ENCODE measurements at places on chromosomes 3 and 15.
A peak's percentile ranks its signal among the peaks of the same experiment; 100 is the strongest.

DNA sequence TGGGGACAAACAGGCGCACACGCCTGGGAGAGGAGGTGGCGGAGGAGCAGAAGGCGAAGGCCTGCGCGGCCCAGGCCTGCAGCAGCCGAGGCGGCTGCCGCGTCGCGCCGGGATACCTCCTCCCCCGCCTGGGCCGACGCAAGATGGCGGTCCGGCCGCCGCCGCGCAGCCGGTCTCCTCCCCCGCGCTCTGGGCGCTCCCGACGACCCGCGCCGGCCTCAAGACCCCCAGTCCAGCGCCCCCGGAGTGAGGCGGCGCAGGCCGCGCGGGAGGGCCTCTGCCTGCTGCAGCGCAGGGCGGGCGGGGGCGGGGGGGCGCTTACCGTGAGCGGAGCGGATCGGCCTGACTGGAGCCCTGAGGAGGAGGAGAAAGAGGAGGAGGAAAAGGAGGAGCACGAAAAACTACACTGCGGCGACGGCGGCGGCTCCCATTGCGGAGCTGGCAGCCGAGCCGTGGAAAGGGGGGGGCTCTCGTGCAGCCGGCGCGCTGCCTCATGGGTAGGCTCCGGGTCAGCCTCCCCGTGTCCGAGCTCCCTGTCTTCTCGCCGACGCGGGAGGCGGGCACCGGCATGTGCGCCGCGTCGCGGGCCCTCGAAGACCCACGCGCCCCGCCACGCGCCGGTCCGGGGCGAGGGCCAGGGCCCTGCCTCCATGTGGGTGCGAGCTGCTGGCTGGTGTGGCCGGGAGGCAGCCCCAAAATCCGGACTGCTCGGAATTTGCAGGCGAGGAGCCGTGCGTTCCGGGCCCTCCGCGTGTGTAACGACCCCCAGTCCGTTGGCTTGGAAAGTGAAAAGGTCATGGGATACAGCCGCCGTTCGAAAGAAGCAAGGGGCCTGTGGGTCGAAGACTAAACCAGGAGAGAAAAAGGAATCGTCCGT lies at the start of gene ZNF280D:
Gene ZNF280D, minus strand, starts transcription at position 374 of the 877 bp plus-strand sequence. CDS start 26,400 bp downstream, outside the sequence.
- peak; percentile 81 for DNase-seq

DNA sequence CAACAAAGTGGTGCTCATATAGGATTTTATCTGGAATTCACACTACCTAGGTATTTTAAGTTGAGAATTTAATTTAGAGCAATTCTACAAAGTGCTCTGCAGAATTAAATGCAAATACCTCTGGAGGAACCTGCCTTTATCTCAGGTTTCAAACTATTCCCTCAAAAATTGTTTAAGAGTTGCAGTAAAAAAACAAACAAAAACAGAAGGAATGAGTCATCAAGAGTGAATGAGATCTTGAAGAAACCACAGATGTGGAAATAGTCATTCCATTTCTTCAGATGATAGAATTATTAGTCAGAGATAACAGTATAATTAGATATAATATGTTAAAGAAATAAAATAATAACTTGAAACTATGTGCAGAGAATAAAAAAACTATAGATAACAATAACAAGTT lies 80.8 kb upstream of the SCN5A start:
- DNase-seq: no peak

DNA sequence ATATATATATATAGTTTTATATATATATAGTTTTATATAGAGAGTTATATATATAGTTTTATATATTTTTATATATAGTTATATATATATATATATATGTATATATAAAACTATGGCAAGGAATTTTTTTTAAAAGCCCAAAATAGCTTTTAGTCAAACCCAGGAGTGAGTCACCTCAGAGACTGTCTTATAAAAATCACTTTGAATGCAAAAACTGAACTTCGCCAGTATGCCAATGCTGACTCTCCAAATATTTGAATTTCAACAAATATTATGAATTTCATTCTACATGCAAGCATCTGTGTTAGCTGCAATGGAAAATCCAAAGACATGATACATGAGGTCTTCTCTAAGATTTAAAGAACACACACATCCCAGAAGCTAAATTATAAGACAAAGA lies 132.8 kb upstream of the NR2F2 start:
- DNase-seq: no peak

DNA sequence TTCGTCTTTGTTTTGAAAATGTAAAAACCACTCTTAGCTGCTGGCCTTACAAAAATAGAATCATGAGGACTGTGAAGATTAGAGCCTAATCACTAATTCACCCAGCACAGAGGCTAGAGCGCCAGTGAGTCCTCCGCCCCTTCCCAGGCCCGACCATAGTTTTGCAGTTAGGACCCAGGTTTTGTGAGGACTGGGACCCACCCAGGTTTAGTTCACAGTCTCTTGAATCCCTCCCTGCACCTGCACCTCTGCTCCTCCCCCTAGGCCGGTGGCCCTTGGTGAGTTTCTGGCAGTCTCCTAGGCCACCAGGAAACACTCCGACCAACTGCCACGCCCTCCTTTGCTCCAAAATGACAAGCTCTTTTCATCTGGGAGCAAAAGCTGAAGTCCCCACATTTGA lies 136.0 kb upstream of the CCDC54 start:
- DNase-seq: no peak

DNA sequence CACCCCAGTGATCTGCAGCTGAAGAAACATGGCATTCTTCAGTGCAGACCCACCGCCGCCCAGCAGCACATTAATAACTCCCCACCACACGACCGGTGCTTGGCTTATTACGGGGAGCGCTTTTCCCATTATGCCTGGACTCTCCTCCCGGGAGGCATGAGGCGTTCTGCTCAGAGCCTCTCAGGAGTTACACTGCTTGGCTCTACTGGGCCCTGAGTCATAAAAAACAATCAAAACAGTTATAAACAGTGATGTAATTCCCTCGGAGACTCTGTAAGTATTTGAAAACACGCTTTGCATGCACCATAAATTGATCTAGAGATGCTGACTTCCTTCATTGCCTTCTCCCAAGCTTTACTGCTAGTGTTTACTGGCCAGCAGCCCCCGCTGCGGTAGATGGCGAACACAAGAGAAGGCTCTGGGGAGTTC lies 77.1 kb upstream of the SNRPA1 start:
- DNase-seq: no peak

GRCh38 chr15:77617476-77618230 lies 15.1 kb downstream of the LINGO1 start:
- peak; percentile 21 for DNase-seq

- no peak for DNase-seq
These were observed 6.0 kb downstream of the CLCN2 start for GRCh38 chr3:184355261-184356040.

GRCh38 chr15:52559575-52559974 lies 9.3 kb downstream of the ARPP19 start:
- peak; percentile 38 for DNase-seq

GRCh38 chr15:60219866-60220265 lies 177.9 kb downstream of the ANXA2 start:
- DNase-seq: no peak

DNA sequence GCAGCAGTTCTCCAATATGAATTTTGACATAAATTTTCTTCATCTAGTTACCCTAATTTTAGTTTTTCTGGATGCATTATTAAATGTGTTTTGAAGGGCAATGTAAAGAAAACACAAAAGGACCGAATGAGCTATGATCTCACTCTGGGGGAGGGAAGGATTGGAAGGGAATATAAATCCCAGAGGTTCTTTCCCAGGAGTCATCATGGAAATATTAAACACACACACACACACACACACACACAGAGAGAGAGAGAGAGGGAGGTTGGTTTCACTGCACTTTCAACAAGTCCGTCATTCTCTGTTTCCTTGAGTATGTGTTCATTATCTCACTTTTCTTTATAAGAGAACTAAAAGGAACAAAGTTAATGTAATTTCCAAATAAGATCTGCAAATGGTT lies 70.7 kb upstream of the DCBLD2 start:
- DNase-seq: no peak

DNA sequence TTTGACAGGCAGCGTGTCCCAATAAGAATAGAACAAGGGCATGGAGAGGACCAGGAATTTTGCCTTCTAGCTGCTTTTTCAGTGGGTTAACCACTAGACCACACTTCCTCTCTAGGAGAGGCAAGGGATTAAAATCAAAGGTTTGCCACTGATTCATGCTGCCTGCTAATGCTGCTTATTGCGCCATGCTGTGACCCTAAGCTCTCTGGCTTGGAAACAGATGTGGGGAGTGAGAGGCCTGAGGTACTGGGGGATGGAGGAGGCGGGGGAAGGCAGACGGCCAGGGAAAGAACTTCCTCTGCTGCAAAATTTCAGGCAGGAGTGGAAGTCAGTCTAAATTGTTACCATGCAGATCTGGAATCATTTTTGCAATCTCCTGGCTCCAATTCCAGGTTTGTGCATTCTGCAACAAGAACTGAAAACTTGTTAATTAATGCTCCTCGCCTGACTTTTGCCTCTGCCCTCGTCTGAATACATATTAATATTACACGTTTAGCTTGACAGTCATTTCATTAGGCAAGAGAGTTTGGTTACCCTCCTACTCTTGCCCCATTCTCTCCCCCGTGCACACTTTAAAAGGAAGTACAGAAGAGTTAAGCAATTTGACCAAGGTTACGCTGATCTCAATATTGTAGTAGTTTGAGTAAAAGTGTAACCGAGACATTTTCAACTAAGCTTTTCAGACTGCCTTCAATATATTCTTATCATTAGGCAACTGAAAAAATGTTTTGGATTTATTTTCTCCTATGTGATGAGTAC lies 121.7 kb upstream of the SPRED1 start:
- peak; percentile 46 for DNase-seq

- DNase-seq: no peak
These were observed 27.7 kb downstream of the GRIP2 start for GRCh38 chr3:14512281-14512941.

GRCh38 chr3:150202711-150203110 lies 205.4 kb upstream of the TSC22D2 start:
- DNase-seq: no peak

GRCh38 chr15:71051539-71051938 lies 63.7 kb upstream of the THSD4 start:
- DNase-seq: no peak

DNA sequence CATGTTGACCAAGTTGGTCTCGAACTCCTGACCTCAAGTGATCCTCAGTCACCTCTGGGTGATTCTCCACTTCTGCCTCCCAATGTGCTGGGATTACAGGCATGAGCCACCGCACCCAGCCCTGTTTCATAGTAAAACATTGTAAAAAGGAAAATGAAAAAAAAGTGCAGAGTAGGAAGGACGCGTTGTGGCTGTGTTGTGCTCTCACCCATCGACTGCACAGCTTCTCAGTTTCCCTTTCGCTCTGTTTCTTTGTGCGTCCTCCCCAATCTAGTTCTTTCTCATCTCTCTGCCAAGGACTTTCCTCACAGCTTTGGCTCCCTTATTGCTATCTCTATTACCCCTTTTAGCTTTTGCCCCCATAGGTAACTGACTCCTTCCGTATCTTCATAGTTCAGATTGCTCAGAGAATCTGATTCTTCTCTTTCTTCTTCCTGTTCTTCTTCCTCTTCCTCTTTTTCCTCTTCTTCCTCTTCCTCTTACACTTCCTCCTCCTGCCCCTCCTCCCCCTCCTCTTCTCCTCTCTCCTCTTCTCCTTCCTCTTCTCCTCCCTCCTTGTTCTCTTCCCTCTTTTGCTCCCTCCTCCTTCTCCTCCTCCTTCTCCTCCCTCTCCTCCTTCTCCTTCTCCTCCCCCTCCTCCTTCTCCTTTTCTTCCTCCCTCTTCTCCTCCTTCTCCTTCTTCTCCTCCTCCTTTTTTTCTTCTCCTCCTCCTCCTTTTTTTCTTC lies 81.1 kb upstream of the VGLL4 start:
- DNase-seq: no peak

- no peak for DNase-seq
These were observed 34.8 kb upstream of the DCUN1D1 start for GRCh38 chr3:183015185-183015584.

DNA sequence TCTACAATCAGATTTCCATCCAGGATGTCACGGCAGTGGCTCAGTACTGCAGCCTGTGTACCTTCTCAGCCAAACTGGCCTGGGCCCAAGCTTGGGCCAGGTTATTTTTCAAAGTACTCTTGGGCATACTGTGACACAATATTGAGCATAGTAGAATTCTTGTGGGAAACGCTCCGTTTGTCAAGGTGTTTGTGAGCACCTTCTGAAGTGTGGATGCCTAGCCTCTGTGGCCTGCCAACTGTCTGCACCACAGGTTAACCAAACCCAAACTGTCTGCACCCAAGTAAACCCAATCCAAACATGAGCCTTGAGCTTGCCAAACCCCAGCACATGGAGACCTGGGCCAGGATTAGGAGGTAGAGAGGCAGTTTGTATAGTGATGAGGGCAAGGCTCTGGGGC lies 25.4 kb downstream of the CTDSPL start:
- no peak for DNase-seq

DNA sequence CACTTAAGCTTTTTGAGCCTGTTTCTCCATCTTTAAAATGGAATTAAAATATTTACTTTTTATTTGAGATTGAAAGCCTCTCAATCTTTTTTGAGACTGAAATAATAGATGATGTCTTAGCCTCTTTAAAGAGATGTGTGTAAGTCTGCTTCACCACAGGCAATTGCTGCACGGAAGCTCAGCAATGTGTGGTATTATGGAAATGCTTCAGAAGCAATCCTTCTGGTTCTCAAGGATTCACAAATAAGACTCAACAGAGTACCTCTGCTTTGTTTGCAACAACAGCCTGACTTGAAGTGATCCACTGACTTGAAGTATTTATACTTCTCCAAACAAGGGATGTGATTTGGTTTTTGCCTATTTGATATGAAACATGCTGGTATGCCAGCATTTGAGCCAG lies 332.0 kb upstream of the RASGRP1 start:
- no peak for DNase-seq

DNA sequence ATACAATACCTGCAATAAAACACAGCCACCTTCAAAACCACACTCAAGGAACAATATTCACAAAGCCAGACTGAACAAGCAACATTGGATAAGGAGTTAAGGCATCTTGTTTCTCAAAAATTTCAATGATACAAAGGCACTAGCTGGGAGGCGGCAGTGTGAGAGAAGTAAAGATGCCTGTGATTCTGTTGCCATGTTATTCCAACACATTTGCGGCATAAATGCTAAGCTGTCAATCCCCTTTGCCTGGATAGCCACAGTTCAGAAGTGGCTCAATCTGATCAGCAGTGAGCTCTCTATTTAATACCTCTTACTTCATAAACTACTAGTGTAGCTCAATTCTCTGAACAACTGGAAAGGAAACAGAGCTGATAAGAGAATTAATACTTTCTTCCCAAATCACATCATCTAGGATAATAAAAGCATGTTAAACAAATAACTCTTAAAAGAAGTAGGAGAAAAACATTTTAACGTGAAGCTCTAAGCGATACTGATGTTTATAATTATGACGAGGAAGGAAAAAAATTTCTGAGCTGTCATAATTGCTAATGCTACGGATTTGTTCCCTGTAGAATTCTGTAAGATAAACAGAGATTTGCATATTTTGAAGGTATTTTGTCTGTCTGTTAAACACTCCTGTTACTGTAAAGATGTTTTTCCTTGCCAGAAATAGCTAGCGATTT lies 358.4 kb downstream of the FOXP1 start:
- DNase-seq: no peak

GRCh38 chr3:143806038-143806437 lies 42.2 kb downstream of the SLC9A9 start:
- DNase-seq: no peak

GRCh38 chr15:64315216-64315615 lies 40.8 kb downstream of the CSNK1G1 start:
- DNase-seq: no peak

GRCh38 chr3:45978006-45978761 lies 17.4 kb downstream of the FYCO1 start:
- DNase-seq: no peak

- DNase-seq: no peak
These were observed 214.3 kb downstream of the OXSM start for GRCh38 chr3:26004172-26004571.

- DNase-seq: no peak
These were observed 1.8 kb upstream of the CSPG5 start for GRCh38 chr3:47580481-47580880.

- no peak for DNase-seq
These were observed 1.7 kb downstream of the CHDH start for GRCh38 chr3:53844262-53845102.

Measured in NCI-H524 (cell line).